ENCODE measurements at places on chromosomes 7 and 10. TPM values are rescaled to one million over a fixed set of nuclear protein-coding genes. Genes with fewer than 3 reads are reported as not detected.

GRCh38 chr7:78642751-78643150, 810.7 kb downstream of the MAGI2 start:
- no peak for DNase-seq

PAX4 gene
- not detected for total RNA-seq

DNA sequence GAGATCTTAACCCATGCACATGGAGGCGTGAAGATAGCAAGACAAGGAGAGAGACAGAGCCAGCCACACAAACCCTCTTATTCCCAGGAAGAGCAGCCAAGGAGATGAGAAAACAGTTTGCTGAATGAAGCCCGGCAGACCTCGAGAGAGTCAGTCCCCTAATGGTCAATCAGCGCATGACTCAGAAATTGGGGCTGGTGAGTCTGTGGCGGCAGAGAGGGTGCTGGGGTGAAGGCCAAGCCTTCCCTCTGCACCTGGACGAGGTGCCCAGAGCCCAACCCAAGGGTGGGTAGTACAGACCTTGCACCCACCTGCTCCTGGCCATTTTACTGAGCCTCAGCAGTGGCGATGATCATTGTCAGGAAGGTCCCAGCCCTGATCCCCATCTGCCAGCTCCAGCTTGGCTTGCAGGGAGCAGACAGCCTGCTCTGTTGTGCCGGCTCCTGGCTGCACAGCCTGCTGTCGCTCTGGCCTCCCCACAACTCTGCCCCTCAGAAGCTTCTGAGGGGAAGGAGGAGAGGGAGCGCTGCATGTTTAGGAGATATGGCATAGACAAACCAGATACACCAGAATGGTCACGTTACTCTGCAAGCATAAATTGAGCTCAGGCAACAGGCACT, 256.6 kb downstream of the RPS24 start:
- DNase-seq: peak; percentile 67

FMC1 gene
- total RNA-seq: 9.1 TPM

- DNase-seq: no peak
These were observed 151.1 kb downstream of the CXCL12 start for GRCh38 chr10:44233561-44234482.

DNA sequence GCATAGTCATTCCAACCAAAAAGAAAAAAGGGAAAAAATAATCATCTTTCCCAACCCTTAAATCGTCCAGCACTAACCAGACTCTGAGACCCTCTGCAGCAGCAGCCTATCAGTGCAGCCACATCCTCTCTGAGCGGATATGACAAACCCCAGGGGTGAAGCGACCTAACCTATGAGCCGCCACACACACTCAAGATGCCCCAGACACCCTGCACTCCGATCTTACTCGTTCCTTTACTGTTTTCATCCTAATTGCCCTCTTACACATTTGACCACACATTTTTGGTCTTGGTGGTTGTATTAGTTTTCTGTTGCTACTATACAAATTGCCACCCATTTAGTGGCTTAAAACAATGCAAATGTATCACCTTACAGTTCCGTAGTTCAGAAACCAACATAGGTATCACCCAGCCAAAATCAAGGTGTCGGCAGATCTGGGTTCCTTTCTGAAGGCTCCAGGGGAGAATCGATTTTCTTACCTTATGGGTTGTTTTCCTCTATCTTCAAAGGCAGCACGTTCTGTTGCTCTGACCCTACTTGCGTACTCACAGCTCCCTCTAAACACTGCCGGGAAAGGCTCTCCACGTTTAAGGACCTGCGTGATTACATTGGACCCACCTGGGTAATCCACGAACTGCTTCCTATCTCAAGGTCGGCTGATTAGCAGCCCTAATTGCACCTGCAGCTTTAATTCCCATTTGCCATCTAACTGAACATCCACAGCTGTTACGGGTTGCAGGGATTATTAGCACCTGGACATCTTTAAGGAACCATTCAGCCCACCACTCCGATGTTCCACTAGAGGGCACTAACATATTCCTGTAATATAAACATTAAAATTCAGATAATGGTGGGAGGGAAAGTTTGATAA, 37.3 kb upstream of the PRSS1 start:
- no peak for DNase-seq

- no peak for DNase-seq
These were observed 29.7 kb downstream of the TMEM270 start for GRCh38 chr7:73890555-73891147.

DNA sequence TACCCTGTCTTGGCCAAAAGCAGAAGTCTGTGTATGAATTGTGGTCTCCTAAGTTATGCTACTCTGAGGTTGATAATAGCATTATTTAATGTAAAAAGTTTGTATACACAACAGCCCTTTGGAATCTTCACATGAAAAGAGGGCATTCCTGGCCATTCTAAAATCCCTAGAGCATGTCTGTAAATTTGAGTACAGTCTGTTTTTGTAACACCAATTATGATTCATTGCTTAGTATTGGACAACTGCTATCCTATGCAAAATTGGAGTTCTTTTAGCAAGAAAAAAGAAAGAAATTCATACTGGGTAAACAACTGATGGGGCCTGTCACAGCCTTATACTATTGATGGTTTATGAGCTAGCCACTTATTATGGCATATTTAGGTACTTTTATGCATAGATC, 10.2 kb downstream of the CUTC start:
- DNase-seq: no peak

GRCh38 chr10:33631991-33632390, 297.5 kb upstream of the NRP1 start:
- DNase-seq: no peak

CH25H gene
- not detected for total RNA-seq

- no peak for DNase-seq
These were observed 88.4 kb downstream of the FAS start for GRCh38 chr10:89078724-89079672.

- DNase-seq: no peak
These were observed 114.1 kb downstream of the VIPR2 start for GRCh38 chr7:159030490-159031134.

DNA sequence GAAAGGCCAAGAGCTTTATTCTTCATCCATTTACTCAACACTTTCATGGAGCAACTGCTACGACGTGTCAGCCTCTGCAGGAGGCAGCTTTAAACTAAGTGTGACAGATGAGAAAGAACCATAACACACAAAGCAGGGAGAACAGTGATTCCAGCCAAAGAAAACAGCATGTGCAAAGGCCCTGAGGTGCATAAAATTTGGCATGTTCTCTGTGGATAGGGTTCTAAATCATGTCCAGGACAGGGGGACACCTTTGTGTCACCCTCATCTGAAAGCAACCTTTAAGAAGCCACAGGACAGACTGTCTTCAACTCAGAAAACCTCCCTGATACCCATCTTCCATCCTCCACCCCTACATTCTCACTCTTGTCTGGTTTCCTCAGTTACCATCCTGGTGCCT, 116.6 kb downstream of the KCNMA1 start:
- DNase-seq: no peak

GRCh38 chr10:59563531-59563930, 146.1 kb downstream of the SLC16A9 start:
- no peak for DNase-seq
